ENCODE measurements at places on chromosomes 6 and 20.

DNA sequence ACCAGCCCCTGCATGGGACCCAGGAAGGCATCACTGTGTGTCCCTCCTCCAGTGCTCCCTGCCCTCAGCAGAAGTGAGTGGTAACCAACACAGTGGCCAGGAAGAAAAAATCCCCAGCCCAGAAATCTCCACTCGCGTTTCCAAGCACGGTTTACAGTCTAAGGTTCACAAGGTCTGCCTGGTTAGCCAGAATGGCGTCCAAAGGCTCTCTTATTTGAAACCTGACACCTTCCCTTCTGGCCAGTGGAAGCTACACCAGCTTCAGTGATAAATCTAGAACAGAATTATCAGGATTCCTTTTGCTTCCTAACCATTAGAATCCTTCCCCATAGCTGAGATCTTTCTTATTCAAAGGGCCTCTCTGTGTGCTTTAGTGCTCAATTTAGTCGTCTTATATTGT lies 9.2 kb downstream of the LY86 start:
- DNase-seq, result no peak

- DNase-seq, result peak; percentile 4
These were observed 276.4 kb downstream of the TAF4 start for GRCh38 chr20:61789329-61789728.

DNA sequence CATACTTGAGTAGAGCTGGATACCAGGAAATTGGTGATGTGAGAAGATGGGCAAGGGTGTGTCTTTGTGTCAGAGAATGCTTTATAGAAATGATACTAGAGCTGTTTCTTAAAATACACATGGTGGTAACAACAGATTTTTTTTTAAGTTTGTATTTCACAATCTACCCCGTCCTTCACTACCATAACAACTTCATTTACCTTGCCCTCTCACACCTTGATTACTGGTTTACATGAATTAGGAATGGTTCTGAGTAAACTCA lies 45.4 kb downstream of the RARS2 start:
- no peak for DNase-seq

GRCh38 chr20:49804364-49804763 lies 8.3 kb upstream of the SLC9A8 start:
- DNase-seq, result no peak

- no peak for DNase-seq
These were observed 100.6 kb downstream of the DACT2 start for GRCh38 chr6:168218785-168219566.

GRCh38 chr6:99287523-99287922 lies 62.0 kb downstream of the FAXC start:
- no peak for DNase-seq

- no peak for DNase-seq
These were observed 27.2 kb downstream of the DIDO1 start for GRCh38 chr20:62898970-62899632.

- DNase-seq, result peak; percentile 41
These were observed 405 bp upstream of the RNF182 start for GRCh38 chr6:13924146-13924948.

GRCh38 chr20:1813674-1814635 lies 81.3 kb upstream of the SIRPA start:
- no peak for DNase-seq

- DNase-seq, result peak; percentile 20
These were observed 43.3 kb downstream of the SLC2A10 start for GRCh38 chr20:46752728-46753127.

GRCh38 chr20:10853176-10853575 lies 179.4 kb upstream of the JAG1 start:
- DNase-seq, result peak; percentile 20

DNA sequence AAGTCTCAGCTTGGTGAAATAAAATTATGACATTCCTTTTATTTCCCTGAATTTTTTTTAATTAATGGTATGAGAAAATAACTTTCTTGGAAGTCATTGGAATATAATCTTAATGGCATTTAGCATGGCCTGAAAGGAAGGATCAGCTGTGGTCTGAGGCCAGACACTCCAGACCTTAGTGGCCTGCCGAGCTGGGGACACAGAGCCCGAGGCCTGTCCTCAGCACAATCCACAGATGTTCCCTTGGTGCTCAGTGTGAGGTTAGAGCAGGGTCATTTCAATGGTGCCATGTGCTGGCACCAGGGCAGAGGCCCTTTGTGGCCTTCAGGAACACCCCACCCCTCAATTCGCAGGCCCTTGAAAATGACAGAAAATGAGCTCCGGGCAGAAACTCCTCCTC lies 120.6 kb downstream of the ADGB start:
- DNase-seq, result no peak

- no peak for DNase-seq
These were observed 31.8 kb downstream of the KCNG1 start for GRCh38 chr20:50991076-50991475.

DNA sequence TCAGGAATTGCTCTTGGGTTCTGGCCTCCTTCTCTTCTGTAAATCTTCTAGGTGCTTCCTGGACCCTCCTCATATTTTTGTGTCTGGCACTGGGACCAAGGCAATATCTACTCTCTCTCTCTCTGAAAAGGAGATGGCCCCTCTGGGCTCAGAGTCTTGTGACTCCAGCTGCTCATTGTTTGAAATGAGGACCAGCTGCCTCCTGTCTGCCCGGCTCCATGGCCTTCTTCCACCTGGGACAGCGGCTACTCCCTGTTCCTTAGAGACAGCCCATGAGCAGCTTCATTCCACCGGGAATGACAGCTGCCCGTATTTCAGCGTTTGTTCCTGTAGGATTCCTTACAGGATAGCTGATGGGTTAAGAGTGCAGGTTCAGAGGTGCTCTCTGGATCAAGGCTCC lies 2.9 kb downstream of the TGM3 start:
- DNase-seq, result no peak

- no peak for DNase-seq
These were observed 41.8 kb upstream of the DOK5 start for GRCh38 chr20:54433636-54434035.

GRCh38 chr6:35048031-35048613 lies 93.0 kb downstream of the TCP11 start:
- no peak for DNase-seq

- DNase-seq, result no peak
These were observed 725 bp downstream of the BTBD3 start for GRCh38 chr20:11918391-11918845.

GRCh38 chr6:72561629-72562028 lies 60.2 kb upstream of the KCNQ5 start:
- no peak for DNase-seq

DNA sequence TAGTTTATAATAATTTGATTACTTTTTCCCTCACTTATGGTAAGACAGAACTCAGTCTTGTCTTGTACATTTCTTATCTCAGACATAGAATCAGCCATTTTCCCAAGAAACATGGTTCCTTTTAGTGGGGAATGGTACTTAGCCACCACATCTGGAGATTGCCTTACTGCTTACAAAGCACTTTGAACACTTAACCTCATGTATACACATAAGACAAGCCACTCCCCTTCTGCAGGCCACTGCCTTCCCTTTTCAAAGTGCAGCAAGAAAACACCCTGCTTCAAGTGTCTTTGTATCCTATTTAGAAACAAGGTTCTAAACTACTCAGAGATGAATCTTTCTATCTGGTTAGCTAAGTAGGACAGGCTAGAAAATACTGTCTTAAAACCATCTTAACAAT lies 159.2 kb downstream of the UBE3D start:
- peak; percentile 31 for DNase-seq

DNA sequence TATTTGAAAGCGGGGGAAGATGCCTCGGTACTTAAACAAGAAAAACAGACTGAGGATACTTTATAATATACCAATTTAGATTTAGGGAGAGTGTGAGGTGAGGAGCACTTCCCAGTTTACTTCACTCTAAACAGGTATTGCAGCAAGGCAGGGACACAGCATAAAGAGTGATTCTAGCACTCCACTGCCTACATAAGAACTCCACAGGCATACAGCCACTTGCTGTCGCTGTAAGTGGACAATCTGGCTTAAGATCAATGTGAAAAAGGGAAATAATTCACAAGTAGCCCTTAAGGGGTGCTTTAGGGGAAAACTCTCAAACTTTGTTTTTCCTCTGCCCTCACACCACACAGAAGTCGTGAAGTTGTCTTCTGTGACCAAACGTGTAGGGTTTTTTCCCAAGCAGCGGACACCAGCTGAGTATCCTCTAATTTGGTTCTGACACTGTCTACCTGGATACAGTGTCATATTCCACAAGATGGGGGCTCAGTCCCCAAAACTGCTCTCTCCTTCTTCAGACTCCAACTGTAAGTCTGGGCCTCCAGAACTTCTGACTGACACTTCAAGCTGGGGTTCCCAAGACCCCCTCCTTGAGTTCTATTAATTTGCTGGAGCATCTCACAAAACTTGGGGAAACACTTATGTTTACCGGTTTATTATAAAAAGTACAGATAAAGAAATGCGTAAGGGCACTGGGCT lies 9.3 kb downstream of the ADNP start:
- no peak for DNase-seq

GRCh38 chr6:44471271-44471981 lies 83.9 kb downstream of the CDC5L start:
- no peak for DNase-seq

- peak; percentile 69 for DNase-seq
These were observed 18.9 kb upstream of the DSN1 start for GRCh38 chr20:36792422-36792821.

DNA sequence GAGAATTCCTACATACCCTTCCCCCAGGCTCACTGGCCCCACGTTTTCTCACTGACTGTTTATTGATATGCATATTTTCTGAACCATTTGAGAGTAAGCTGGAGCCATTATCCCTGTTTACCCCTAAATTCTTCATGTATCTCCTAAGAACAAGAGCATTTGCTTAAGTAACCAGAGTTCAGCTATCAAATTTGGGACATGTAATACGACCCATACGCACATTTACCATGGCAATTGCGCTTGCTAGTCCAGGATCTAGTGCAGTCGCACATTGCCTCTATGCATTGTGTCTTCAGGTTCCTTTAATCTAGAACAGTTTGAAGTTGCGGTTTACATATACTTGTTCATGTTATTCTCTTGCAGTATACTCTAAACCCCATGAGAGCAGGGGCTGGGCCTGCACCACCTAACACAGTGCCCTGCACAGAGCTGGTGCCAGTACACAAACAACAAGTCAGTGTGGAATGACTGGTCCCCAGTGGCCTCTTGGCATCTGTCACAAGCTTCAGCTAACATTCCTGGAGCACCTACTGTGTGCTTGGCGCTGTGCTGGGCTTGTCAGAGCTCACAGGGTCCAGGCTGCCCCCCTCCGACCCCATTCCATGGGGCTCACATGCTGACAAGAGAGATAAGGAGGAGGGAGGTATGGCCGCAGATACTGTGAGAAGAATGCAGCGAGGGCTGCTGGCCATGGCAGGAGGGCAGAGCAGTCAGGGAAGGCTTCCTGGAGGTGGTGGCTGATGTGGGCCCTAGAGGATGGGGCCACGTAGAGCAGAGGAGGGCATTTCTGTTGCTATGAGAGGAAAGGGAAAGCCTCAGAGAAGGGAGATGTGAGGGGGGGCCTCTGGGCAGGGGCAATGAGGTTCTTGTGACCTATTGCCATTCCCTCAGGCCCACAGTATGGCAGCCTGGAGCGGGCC lies 28.1 kb downstream of the SPDEF start:
- no peak for DNase-seq

- DNase-seq, result peak; percentile 56
These were observed 89.7 kb upstream of the QKI start for GRCh38 chr6:163324688-163325389.

DNA sequence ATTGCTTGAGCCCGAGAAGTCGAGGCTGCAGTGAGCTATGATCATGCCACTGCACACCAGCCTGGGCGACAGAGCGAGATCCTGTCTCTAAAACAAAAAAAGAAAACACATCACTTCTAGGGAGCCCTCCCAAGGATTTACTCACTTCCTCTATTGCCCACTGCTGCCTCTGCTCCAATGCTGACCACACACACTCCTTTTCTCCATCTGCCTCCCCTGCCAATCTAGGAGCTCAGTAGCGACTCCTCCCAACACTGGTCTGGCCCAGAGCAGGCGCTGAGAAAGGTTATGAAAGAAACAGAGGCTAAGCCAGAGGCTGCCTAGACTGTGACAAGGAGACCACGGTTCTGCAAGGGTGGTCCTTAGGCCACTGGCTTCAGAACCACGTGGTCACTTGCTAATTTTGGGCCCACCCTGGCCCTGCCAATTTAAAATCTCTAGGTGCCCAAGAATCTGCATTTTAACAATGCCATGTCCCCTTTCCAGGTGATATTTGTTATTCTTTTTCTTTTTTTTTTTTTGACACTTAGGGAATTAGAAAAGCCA lies 1.3 kb upstream of the E2F1 start:
- no peak for DNase-seq

GRCh38 chr20:47818996-47819609 lies 33.8 kb upstream of the SULF2 start:
- DNase-seq, result no peak

DNA sequence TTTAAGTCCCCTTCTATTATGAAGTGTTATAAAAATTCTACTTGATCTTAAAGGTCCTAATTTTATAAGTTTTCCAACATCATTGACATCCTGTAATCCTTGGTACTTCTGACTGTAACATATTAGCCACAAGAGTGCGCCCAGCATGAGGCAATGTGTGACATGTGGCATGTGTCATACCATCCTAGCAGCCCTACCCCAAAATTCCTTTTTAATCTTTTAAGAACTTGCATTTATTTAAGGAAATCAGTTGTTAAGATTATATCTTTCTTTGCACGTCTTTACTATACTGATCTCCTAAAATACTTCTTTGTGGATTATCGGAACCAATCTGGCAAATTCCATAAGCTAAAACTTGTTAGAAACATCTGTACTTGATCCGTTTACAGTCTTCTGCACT lies 167.1 kb upstream of the SLC24A3 start:
- no peak for DNase-seq

DNA sequence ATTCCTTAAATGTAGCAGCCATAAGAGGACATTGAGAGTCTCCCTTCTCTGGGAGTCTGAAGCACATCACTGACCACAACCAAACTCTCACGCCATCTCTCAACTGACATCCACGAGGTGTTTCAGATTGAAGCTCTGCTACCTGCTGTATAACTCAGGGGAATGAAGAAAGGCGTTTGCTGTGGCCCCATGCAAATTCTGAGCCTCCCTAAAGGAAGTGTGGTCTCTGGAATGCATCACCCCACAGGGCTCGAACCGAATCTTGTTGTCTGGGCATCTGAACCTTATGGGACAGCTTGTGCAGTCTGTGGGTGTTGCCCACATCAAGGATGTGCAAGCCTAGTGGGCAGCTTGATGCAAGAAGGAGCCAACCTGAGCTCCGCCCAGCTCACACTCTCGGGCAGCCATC lies 10.9 kb downstream of the PMEPA1 start:
- DNase-seq, result peak; percentile 67

- DNase-seq, result no peak
These were observed 38.2 kb downstream of the DZANK1 start for GRCh38 chr20:18428490-18429173.

DNA sequence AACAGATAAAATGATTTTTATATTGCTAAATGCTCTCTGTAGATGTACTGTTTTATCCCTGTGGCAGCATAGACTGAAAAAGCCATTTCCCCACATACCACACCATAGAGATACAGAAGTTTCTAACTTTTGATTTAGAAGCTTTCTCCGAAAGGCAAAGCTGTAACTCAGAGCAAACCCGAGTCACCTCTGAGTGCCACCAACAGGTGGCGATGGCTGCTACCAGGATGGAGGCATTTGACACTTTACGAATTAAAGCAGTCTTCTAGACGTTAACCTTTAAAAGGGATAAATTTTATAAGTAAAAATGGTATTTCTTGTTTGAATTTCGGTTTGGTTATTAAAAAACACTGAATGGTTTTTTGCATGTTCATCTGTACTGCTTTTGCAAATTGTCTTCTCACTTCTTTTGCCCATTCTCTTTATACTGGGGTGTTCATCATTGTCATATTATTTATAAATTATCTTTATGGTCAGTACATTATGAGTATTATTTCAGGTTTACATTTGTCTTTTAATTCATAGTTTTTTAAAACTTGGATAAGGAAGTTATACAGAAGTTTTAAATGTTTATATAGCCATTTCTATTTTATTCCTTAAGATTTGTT lies 201.0 kb upstream of the CEP162 start:
- DNase-seq, result peak; percentile 26
